T1000 (cell line): ENCODE measurements at places on chromosomes 1 and 21.
A peak's percentile ranks its signal among the peaks of the same experiment; 100 is the strongest.

GRCh38 chr1:187839873-187840272 is 1011.1 kb downstream of the PLA2G4A start:
- peak; percentile 18 for DNase-seq

- DNase-seq, result no peak
Measured at GRCh38 chr1:157515709-157516108, 36.6 kb downstream of the FCRL5 start.

GRCh38 chr1:36397083-36397377 is 678 bp downstream of the LSM10 start:
- no peak for DNase-seq

DNA sequence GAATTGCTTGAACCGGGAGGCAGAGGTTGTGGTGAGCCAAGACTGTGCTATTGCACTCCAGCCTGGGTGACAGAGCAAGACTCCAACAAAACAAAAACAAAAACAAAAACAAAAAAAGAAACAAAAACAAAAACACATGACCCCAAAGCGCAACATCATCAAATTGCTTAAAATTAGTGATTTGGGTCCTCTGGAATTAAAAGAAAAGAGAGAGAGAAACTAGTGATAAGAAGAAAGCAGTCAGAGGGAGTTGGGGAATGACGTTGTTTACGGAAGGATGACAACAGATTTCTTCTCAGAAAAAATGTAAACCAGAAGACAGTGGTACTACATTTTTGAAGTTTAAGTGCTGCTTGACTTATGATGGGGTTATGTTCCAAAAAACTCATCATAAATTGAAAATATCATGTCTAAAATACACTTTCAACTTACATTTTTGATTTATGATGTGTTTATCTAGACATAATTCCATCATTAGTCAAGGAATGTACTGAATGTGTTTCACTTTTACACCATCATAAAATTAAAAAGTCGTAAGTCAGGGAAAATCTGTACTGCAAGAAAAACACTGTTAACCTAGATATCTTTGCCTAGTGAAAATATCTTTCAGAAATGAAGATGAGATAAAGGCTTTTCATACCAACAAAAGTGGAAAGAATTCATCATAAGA is 88.0 kb downstream of the MT1HL1 start:
- DNase-seq, result no peak

- no peak for DNase-seq
Measured at GRCh38 chr1:202691816-202692215, 18.4 kb downstream of the SYT2 start.

DNA sequence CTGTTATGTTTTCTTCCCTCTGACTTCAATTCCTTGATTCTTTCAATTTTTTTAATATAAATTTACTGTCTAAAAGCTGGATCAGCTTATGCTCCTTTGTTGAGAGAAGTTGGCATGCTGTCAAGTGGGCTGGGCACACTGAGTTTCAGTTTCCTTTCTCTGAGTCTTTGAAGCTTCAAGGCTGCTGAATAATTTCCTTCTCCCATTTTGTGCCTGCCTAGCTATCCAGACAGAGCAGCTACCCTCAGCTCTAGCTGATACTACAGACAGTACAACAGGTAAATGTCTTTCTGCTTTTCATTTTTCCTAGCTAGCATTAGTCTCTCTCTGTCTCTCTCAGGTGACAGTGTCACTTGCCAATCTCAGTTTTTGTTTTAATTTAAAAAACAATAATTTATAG is at the start of gene IFI44:
TSS of gene IFI44 (plus strand) at position 204 of the 400 bp plus-strand sequence. CDS start 365 bp downstream, outside the sequence.
- peak; percentile 10 for DNase-seq

GRCh38 chr1:43445606-43446387 is 7.9 kb downstream of the HYI start:
- no peak for DNase-seq

GRCh38 chr21:38773099-38774061 is 32.3 kb upstream of the ETS2 start:
- peak; percentile 71 for DNase-seq
